ENCODE measurements at places on chromosomes 4 and X.

GRCh38 chr4:65450899-65451298 is 219.4 kb downstream of the EPHA5 start:
- peak; percentile 54 for DNase-seq

- DNase-seq: no peak
Measured at GRCh38 chr4:31124008-31124585, 403.9 kb downstream of the PCDH7 start.

DNA sequence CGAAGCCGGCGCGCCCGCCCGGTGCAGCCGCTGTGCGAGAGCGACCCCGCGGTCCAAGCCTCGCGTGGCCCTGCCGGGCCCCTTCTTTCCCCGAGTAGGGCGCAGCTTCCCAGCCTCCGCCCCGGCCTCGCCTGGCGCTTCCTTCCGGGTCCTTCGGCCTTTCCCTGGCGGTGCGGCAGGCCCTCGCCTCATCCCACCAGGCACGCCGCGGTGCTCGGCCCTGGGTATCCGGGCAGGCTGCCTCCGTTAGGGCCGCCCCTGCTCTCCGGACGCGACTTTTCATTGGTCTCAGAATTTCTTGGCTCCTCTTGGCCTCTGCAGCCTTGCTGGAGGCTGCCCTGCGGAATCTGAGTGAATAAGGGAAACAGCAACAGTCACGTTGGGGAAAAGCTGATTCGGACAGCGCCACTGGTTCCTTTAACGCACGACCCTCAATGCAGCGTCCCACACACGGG is 429 bp downstream of the UVSSA start:
- peak; percentile 48 for DNase-seq

DNA sequence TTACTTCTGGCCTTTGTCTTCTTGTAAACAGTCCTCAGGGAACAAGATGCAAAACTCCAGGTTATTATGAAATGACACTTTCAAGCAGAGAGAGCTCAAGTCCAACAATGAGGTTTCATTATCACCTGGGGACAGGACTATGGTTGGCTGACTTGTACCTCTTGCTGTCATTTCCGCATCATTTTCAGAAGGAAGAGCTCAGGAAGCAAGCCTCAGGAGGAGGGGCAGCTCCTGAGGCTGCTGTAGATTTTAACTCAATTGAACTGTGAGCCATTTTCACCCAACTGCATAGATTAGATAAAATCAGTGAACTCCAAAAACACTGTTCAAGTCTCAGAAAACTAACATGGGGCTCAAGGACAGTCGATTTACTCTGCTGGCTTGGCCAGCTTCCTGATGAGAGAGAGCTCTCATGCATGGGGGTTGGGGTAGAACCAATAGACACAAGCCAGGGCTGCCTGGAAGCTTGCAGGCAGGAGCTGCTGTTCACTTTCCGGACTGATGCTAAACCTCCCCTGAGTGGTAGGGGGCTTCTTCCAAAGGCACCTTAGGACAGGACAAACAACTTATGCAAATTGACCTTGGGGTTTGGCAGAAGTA is 23.6 kb downstream of the TMEM255A start:
- no peak for DNase-seq

- DNase-seq: no peak
Measured at GRCh38 chrX:66200050-66200664, 36.1 kb downstream of the HEPH start.

DNA sequence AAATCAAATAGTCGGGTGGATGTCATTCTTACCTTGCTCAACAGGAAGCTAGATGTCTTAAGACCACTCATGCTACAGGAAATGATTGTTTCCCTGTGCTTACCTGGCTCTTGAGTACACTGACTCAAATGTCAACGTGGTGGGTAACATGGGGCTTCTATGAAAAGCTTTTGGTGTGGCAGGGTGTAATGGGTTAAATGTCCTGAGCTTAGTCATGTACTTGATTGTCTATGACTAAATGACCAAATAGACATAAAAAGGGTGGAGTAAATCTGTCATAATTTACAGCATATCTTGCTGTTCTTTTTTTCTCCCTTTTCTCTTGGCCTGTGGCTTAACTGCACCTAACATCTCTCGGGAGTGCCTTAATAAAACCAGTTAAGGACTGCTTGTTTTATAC is 44.9 kb downstream of the CCNG2 start:
- DNase-seq: no peak

- DNase-seq: no peak
Measured at GRCh38 chrX:2410279-2411020, 90.3 kb downstream of the DHRSX start.

- peak; percentile 62 for DNase-seq
Measured at GRCh38 chr4:56530269-56531148, 24.9 kb downstream of the ARL9 start.

DNA sequence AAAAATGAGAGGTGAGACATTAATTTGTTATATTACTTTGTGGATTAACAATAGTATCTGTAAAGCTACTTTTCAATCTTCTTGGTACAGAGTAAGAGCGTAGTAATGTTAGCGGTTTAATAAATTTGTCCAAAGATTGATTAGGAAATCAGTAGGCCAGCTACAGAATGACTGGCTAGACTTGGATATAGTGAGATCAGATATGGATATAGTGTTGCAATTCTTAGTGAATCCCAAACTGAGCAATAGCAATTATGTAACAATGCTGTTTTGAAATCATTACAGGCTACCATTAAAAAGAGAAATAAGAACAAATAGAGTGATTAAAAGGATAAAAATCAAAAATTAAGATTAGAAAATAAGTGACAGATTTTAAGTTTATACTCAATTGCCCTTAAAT is 847 bp upstream of the UGT2A2 start:
- DNase-seq: no peak

DNA sequence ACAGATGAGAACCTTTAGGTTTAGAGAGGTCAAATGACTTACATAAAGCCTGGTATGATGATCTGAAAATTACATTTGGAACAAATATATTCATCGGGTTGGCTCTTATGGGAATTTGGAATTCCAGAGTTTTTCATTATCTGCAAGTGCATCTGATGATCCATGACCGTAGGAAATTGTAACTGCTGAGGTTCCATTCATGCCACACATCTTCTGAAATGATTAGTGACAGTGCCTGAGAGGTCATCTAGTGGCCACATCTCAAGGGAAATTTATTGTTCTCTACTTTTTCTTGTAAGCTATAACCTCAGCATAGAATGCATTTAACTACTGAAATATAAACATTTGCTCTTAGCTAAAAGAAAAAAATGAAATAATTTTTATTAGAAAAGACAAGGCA is 105.8 kb upstream of the NWD2 start:
- DNase-seq: no peak

GRCh38 chr4:107261241-107261874 is 225.2 kb upstream of the DKK2 start:
- no peak for DNase-seq

- DNase-seq: no peak
Measured at GRCh38 chrX:118497180-118497818, 1.7 kb downstream of the DOCK11 start.

GRCh38 chr4:171940656-171941055 is 127.5 kb downstream of the GALNTL6 start:
- no peak for DNase-seq

- no peak for DNase-seq
Measured at GRCh38 chr4:70613306-70614183, 15.0 kb upstream of the ENAM start.

GRCh38 chrX:115437841-115438595 is 123.0 kb upstream of the PLS3 start:
- DNase-seq: no peak

- no peak for DNase-seq
Measured at GRCh38 chr4:185580699-185581098, 45.4 kb upstream of the PDLIM3 start.

- no peak for DNase-seq
Measured at GRCh38 chrX:21907260-21907659, 33.2 kb upstream of the SMS start.

GRCh38 chrX:13258052-13258444 is 61.8 kb downstream of the ATXN3L start:
- DNase-seq: no peak

DNA sequence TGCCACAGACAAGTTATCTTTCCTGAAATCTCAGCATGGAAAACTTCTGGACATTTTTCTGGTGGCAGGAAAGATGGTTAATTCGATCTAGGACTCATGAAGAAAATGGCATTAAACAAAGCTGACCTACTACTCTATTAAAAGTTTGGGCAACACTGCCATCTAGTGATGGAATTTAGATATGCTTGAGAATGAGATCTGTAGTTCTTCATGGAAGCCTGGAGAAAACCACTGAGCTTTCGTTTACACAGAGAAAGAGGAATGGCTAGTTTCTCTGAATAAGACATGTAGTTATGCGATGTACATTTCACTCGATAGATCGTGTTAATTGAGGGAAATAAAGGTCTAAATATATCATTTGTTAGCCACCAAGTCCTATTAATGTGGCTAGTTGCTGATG is 51.7 kb upstream of the CHRDL1 start:
- peak; percentile 29 for DNase-seq

- DNase-seq: no peak
Measured at GRCh38 chr4:15244354-15244753, 183.5 kb upstream of the C1QTNF7 start.

GRCh38 chrX:134998246-134998645 is 7.5 kb downstream of the SMIM10 start:
- no peak for DNase-seq

DNA sequence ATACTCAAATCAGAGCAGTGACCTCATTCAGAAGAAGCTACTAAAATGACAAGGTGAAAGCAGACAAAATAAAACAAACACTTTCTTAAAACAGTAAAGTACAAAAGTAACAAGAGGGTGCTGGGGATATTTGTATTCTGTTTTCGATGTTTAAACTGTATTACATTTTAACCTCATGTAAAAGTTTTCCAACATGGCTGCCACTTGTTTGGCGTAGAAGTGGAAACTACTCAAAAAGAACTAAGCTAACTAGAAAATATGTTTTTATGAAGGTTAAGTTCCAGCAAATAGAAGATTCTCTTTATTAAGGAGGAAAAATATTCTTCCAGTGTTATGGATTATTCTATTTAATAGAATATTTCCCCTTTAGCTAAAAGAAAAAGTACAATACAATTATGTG is 155.0 kb downstream of the FBXW7 start:
- no peak for DNase-seq

- DNase-seq: no peak
Measured at GRCh38 chr4:161419822-161420221, 744.0 kb downstream of the FSTL5 start.

DNA sequence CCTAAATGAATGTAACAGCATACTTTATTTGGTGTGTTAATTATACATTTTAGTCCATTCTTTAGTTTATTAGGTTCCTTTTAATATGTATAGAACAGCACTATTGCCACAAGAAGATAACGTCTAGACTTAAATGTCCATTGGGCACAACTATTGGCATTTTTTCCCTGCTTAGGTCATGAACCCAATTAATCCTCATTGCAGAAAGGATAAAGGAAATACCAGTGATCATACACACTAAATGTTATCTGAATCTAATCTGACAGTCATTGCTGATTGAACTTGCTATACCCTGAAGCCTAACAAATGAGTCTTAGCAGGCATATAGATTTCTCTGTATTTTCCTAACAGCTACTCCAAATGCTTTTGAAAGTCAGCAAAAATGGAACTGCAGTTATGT is 2250.0 kb upstream of the AGA start:
- DNase-seq: no peak

DNA sequence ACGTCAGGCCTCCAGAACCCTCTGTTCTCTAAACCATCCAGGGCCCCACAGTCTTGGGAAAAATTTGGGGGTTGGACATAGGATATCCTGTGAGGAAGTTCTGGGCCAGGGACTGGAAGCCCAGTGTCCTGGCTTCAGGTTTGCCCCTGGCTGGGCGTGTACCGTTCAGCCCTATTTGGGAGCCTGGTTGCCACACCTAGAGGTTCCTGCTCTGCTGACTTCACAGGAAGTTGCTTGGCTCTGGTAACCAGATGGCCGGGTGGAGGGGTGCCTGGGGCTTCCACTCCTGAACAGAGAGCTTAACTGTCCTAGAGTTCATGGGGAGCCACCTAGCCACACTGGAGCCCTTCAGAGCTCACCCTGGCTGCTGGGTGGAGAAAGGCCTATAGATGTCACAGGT is 1.1 kb downstream of the TAFAZZIN start:
- DNase-seq: no peak

- no peak for DNase-seq
Measured at GRCh38 chrX:151765026-151765425, 30.5 kb downstream of the CNGA2 start.

- no peak for DNase-seq
Measured at GRCh38 chrX:25534091-25534490, 518.3 kb upstream of the ARX start.

GRCh38 chr4:20062054-20062453 is 189.7 kb upstream of the SLIT2 start:
- DNase-seq: no peak

DNA sequence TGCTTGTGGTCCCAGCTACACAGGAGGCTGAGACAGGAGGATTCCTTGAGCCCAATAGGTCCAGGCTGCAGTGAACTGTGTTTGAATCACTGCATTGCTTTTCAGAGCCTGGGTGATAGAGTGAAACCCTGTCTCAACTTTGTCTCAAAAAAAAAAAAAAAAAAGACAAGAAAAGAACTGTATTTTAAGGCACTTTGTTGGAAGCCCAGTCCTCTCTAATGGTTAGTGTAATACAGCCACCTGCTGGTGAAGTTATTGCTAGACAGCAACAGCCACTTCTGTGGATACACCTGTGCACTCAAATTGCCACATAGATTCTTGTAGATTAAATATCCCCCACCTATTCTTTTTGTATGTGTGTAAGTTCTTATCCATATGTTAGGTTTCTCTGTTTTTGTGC is 10.1 kb upstream of the FGG start:
- DNase-seq: peak; percentile 18

DNA sequence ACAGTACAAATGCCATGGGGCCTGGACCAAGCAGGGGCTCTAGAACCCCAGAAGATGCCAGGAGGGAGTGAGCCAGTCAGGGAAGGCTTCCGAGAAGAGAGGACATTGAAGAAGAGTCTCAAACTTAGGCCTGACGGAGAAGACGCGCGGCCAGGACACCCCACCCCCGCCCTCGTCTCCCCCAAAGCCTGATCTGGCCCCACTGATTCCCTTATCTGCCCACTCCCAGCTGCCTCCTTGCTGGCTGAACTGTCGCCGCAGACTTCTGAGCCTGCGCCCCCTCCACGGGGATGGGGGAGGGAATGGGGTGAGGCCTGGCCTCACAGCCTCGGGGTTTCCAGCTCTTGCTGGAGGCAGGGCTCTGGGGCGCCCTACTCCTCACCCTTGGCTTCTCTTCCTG is 3.6 kb upstream of the GATA1 start:
- DNase-seq: no peak

- DNase-seq: peak; percentile 67
Measured at GRCh38 chrX:153934762-153935325, at the start of gene NAA10. Gene NAA10, minus strand, starts transcription at chrX:153935037. Its CDS starts 133 bp downstream, at chrX:153934904.

- no peak for DNase-seq
Measured at GRCh38 chrX:119147486-119147885, 19.9 kb upstream of the KIAA1210 start.

- peak; percentile 5 for DNase-seq
Measured at GRCh38 chr4:87375719-87376291, 15.2 kb downstream of the HSD17B11 start.

GRCh38 chr4:123649645-123650391 is 253.2 kb downstream of the SPRY1 start:
- no peak for DNase-seq

- no peak for DNase-seq
Measured at GRCh38 chr4:97778174-97778573, 365.1 kb downstream of the STPG2 start.

- DNase-seq: no peak
Measured at GRCh38 chr4:176451443-176451842, 131.7 kb downstream of the SPCS3 start.

Measured in NCI-H524 (cell line).